ENCODE measurements at places on chromosomes 7 and 10.

GRCh38 chr10:46077731-46078413, 31.8 kb upstream of the MSMB start:
- no peak for DNase-seq

DNA sequence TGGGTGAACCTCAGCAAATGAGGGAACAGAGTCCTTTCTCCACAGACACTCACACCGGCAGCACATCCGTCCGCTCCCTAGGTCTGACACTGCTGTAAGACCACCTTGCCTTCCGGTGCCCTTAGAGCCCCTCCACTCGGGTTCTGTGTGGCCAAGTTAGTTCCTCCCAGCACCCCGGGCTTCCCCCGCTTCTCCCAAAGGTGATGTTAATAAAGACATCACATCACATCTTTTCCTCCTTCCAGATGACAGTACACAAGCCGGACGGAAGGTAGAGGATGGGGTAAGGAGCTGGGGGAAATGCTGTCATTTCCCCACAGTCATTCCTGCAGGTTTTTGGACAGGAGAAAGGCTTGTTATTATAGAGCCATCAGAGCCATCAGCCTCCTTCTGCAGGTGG, 42.3 kb downstream of the OAT start:
- no peak for DNase-seq

- no peak for DNase-seq
Measured at GRCh38 chr7:44784364-44784763, 12.1 kb upstream of the PPIA start.

DNA sequence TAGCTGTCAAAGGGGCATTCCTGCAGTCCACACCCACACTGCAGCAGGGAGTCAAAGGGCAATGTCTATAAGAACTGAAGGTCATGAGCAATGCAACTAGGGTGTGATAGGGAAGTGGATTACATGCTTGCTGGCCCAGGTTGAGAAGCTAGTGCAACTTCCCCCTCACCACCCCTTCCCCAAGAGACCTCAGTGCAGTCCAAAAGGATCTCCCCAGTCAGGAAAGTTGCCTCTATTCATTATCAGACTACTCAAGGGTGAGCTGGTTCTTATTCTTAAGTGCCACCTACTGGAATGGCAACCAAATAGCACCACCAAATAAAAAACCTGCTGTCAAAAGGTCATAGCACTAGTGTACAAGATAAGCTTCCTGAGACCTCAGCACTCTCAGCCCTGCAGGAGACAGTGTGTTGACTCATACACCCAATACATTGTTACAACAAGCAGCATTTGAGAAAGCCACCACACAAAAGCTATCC, 28.2 kb downstream of the MTERF1 start:
- DNase-seq, result no peak

DNA sequence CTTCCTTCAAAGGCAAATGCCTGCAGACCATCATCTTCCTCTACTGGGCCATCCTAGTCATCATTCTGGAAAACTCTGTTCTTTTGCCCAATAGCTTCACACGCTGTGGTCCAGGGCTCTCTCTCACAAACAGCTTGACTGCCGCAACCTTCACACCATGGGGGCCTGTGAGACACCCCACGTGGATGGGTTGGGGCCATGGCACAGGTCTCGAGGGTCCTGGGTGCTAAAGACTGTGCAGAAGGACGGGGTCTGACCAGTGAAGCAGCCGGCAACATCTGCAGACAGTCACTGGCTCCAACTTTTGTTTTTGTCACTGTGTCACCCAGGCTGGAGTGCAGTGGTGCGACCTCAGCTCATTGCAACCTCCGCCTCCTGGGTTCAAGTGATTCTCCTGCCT, 28.1 kb downstream of the BRI3 start:
- DNase-seq, result no peak

All from cerebellar nuclear complex (tissue), 1 donor.